ENCODE measurements at places on chromosomes 6 and 20.
A peak's percentile ranks its signal among the peaks of the same experiment; 100 is the strongest.

GRCh38 chr6:29016559-29017427 lies 11.7 kb upstream of the ZNF311 start:
- DNase-seq = peak; percentile 10

- DNase-seq = no peak
Measured at GRCh38 chr6:16406966-16407365, 168.6 kb downstream of the GMPR start.

DNA sequence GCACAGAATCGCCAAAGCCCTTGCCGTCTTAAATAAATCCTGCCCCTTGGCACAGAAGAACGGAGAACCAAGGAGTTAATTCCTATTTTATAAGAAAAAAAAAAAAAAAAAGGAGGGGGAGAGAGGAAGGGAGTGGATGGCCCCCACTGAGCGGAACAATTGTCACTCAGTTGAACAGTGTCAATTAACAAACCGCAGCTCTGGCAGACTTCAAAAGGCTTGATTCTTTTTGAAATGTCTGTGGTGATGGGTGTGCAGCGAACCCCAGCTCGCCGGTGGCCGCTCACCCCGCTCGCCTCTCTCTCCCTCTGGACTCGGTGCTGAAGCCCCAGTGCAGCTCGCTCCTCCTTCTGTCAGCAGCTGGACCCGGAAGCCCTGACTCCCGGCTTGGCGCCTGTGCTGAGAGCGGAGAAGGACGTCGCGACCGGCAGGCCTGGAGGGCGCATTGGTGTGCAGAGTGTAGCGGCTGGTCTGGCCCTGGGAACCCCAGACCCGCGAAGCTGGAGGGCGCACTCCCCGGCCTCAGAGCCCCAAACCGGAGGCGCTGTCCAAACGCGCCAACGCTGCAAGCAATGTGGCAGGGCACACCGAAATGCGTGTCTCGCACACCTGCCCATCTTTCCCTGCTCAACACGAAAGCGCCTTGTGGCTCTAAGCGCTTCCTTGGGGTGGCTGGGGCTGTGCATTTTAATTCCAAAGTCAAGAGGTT lies 3.4 kb downstream of the LINC00237 start:
- DNase-seq = no peak

GRCh38 chr6:158118886-158119285 lies 49.2 kb downstream of the SERAC1 start:
- no peak for DNase-seq

DNA sequence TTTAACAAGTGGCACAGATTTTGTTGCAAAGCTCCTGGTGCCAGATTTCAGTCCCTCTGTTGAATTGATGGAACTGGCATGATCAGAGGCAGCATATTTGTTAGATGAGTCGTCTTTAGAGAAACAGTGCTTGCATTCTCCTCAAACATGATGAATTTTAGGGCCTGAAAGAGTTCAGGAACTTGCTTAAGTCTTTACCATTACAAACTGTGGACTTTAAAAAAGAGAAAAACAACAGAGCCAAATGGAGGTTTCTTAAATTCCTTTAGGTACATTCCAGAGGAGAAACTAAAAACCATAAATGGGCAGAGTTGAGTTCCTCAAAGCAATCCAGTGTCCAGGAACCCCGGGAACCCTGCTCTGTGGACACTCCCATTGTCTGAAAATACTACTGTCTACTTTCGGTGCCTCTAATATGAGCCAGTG lies 2.5 kb downstream of the GTF2H5 start:
- DNase-seq = no peak

GRCh38 chr6:111854683-111855082 lies 18.6 kb downstream of the FYN start:
- no peak for DNase-seq

DNA sequence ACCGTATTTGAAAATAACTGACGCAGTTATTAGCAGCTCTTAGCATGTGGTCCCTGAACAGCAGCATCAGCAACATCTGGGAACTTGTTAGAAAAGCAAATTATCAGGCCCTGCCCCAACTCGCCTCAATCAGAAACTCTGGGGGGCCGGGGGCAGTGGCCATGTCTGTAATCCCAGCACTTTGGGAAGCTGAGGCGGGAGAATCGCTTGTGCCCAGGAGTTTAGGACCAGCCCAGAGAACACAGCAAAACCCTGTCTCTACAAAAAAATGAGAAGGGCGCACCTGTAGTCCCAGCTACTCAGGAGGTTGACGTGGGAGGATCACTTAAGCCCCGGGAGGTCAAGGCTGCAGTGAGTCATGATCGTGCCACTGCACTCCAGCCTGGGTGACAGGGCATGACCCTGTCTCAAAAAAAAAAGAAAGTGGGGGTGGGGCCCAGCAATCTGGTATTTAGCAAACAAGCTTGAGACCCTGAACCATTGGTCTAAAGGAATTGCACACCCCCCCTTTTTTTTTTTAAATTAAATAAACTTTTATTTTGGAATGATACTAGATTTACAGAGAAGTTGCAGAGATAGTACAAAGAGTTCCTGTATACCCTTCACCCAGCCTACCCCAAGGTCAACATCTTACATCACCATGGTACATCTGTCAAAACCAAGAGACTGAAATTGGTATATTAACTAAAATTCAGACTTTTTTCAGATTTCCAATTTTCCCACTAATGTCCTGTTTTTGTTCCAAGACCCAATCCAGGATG lies 6.7 kb downstream of the SRXN1 start:
- DNase-seq = no peak

GRCh38 chr20:36441416-36441815 lies 99.9 kb upstream of the MYL9 start:
- peak; percentile 21 for DNase-seq

DNA sequence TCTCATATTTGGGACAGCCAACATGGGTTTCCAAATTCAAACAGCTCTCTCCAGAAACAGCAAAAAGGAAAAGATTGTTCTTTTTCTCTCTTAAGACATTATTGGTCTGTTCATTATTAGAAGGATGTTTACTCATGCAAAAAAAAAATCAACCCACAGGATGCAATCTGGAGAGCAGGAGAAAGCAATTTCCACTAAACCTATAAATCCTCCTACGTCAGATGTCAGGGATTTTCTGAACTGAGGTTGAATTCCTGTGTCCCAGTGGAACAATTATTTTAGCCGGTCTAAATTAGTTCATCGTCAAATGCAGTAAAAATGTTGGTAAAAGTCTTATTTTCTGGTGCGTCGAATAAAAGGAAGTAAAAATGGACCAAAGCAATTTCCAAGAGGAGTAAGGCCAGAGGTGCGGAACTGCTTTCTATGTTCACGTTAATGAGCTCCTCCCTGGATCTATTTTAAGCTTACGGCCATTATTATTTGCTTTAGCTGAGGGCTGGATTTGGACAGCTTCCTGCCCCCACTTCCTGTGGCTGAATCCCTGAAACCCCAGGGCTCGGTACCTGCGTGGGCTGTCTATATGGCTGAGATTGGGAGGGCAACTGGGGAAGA lies at the start of gene GABRR1:
Gene GABRR1, minus strand, starts transcription at position 60 of the 612 bp plus-strand sequence. Its CDS starts 36 bp downstream, at position 24.
- no peak for DNase-seq
